ENCODE measurements at places on chromosomes 16 and 17. TPM values are rescaled to one million over a fixed set of nuclear protein-coding genes. Genes with fewer than 3 reads are reported as not detected.

Gene C16orf46
- total RNA-seq: 0.25 TPM

Gene ATP2A1
- 0.22 TPM for total RNA-seq

Gene PIGL
- total RNA-seq: 19.7 TPM

Gene TNFRSF13B
- total RNA-seq: not detected

Gene TBC1D3H
- not detected for total RNA-seq

Gene CDK3
- total RNA-seq: 3.2 TPM

Gene AMDHD2
- total RNA-seq: 97.8 TPM

Gene SMIM5
- total RNA-seq: not detected

Gene SPATA22
- total RNA-seq: not detected

Gene TBC1D3G
- not detected for total RNA-seq

Gene MYH2
- total RNA-seq: under 0.01 TPM

Gene ARRB2
- total RNA-seq: 5.2 TPM

Gene C17orf50
- not detected for total RNA-seq

Gene ENPP7
- not detected for total RNA-seq

Gene SERPINF2
- total RNA-seq: under 0.01 TPM

Gene MYH11
- total RNA-seq: under 0.01 TPM

Gene TGFB1I1
- 35.5 TPM for total RNA-seq

Gene BCO1
- 0.12 TPM for total RNA-seq

Gene PLK1
- total RNA-seq: 16.6 TPM

Gene SOX9
- total RNA-seq: 2.9 TPM

Gene CLEC3A
- total RNA-seq: not detected

Gene LRRC37A
- 2.1 TPM for total RNA-seq

Gene IL17C
- total RNA-seq: not detected

Gene CAPNS2
- 0.87 TPM for total RNA-seq

Gene RASD1
- 2.0 TPM for total RNA-seq

Gene KRT39
- total RNA-seq: 0.11 TPM

Gene PDIA2
- total RNA-seq: 0.12 TPM

Gene CA7
- not detected for total RNA-seq

Gene COA3
- total RNA-seq: 72.0 TPM

Gene SLC13A5
- total RNA-seq: not detected

Gene ZNF174
- 5.6 TPM for total RNA-seq

Gene PABPN1L
- total RNA-seq: not detected

Gene SHISA6
- not detected for total RNA-seq

Gene KRTAP3-1
- not detected for total RNA-seq

Gene LRRC45
- 18.6 TPM for total RNA-seq

Gene KCNG4
- total RNA-seq: not detected

Gene DHX8
- 33.1 TPM for total RNA-seq

Gene CASKIN1
- 0.33 TPM for total RNA-seq

Gene PDILT
- total RNA-seq: not detected

Gene CLEC18A
- 0.22 TPM for total RNA-seq

Gene KRTAP17-1
- 0.12 TPM for total RNA-seq

Gene TRPV3
- total RNA-seq: 1.00 TPM

Gene SKAP1
- total RNA-seq: not detected

Gene SP6
- 0.11 TPM for total RNA-seq

Measured in uterine smooth muscle cell (primary cell).